ENCODE measurements at places on chromosomes 12 and 14.

DNA sequence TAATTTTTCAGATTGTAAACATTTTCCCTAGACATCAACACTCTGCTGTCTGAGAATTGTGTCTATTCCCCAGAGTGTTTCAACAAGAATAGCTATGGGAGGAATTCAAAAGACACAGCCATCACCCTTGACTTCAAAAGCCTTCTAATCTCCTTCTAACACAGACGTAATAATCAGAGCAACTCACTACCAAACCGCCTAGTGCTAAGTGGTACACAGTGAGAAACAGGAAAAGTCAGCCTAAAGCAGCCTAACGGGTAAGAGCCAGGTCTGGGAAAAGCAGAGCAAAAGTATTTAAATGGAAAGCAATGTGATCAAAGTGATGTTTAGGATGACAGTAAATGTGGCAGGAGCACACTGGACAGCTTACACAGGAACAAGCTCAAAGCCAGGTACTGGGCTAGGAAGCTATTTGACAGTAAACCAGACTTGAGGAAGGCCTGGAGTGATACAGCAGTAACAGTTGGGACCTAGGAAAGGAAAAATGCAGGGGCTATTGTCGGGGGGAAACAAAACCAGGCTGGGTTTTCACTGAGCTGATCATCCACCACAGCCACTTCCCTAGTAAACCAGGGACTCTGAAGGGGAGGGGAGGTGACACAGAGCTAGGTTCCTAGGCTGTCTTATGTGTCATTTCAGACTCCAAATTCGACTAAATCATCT is 29.4 kb downstream of the CORO1C start:
- DNase-seq = no peak

DNA sequence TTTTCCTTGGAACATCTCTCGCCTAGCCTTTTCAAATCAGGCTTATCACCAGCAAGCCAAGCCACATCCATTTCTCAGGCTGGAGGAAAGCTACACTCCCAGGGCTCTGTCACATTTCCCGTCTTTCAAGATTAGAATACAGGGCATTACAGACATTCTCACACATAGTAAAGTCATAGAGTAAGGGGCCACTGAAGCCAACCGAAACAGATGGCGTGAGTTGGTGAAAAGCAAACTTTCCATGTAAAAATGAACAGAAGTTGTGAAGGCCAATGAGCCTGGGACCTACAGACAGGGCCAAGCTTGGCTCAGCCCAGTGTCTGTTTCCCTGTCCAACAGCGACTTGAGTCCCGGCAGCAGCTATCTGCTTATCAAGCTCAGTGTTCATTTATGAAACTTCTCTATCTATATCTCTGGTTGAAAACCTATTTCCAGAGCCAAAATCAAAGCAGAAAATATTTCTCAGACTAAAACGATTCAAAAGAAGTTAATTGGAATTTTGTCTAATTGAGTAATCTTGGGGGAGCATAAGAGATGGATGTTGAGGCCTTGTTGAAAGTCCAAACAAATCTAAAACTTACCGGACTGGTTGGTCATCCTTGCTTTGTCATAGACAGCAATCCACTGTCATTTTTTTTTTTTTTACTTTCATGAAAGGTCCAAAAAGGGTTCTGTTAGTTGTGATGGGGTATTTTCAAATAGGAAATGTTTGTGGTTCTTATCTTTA is 105.6 kb downstream of the DAAM1 start:
- DNase-seq = no peak

DNA sequence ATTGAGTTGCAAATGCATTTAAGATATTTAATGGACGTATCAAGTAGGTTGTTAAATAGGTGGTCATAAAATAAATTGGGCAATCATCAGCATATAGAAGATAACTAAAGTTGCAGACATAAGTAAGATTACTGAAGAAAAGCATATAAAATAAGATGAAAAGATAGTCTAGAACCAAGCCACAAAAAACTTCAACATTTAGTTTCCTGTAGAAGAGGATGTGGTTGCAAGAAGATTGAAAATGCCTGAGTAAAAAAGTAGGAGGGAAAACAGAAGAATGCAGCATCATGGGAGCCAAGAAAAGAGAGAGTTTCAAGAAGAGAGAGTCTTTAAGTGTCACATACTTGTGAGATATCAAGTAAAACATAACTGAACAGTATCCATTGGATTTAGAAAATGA is 17.6 kb upstream of the SLC16A7 start:
- no peak for DNase-seq

- peak; percentile 30 for DNase-seq
These were observed at the start of gene ARHGEF40 for GRCh38 chr14:21070083-21070609. TSS of gene ARHGEF40 (plus strand) at chr14:21070304. CDS start at chr14:21070397, 93 bp downstream.

DNA sequence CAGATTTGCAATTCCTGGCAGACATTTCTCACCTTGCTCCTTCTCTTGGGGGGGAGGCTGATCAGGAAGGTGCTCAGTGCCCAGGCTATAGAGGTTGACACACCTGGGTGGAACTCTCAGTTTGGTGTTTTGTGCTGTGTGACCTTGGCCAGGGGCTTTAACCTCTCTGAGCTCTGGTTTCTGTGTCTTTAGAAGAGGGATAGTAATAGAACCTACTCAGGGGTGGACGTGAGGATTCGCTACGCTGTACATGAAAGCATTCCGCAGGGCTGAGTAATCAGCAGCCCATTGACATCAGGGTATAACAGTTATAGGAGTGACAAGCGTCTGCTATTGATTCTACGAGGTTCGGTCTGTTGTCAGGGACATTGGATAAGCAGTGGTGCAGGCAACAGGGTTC is 98.1 kb downstream of the PHETA1 start:
- no peak for DNase-seq

- no peak for DNase-seq
These were observed 1.9 kb downstream of the MED21 start for GRCh38 chr12:27024291-27024690.

DNA sequence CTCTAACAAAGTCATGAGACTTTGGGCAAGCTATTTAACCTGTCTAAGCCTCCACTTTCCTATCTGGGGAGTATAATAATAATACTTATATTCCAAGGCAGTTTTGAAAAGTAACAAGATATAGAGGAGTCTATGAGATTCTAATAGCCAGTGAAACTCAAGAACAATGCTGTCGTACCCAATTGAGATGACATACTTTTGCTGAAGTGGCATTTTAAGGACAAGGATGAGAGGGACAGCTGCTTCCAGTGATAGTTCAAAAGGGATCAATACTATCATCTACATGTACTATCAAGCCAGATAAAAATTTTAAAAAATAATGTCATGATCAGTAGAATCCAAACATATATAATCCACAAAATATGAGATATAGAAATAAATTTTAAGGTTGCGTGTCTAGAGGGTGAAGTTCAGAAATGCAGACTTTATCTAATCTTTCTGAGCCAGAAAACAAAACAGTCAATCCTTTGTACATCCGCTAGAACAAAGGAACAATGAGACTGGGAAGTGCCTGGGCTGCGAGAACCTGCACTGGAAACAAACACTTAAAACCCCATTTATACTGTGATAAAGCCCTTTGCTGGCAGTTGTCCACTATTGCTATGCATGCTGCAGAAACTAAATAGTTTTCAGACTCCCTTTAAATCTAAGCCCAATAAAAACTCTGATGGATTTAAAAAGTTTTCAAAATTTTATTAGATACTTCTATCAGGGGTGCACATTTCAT is 38.6 kb downstream of the PTPRB start:
- no peak for DNase-seq
